Suppressor macrophage treated with lipopolysaccharide for 4 hours (primary cell): ENCODE measurements at places on chromosomes 12 and 14.

DNA sequence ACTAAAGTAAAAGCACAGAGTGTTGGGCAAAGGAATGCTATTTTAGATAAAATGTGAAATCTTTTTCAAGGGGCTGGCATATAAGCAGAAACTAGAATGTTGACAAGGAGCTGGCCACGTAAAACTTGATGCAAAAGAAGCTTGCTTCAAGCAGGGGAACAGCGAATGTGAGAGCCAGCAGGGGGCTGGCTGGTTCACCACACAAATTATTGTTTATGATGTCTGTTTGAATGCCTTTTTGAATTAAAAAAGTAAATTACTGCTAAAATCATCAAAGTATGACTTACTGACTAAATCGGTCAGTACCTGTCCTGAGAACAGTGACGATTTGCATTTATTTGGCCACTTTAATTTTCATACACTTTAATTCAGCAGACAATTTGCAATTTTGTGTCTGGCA, 38.9 kb upstream of the TMTC2 start:
- no peak for DNase-seq

GRCh38 chr14:23237772-23238594, at the start of gene RNF212B:
Gene RNF212B (plus strand): TSS chr14:23237936. CDS start chr14:23240346, 2,410 bp downstream.
- peak; percentile 93 for DNase-seq

DNA sequence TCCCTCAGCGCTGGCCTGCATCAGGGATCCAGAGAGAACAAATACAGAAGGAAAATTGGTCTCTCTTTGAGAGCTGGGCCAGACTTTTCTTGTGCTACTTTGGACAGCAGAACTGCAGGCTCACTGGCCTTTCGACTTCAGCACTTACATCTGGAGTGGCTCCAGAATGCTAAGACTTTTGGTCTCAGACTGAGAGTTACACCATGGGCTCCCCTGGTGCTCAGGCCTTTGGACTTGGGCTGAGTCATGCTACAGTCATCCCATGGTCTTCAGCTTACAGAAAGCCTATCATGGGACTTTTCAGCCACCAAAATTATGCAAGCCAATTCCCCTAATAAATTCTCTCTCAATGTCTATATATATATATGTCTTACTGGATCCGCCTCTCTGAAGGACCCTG, 9.0 kb upstream of the CD163 start:
- peak; percentile 97 for DNase-seq

DNA sequence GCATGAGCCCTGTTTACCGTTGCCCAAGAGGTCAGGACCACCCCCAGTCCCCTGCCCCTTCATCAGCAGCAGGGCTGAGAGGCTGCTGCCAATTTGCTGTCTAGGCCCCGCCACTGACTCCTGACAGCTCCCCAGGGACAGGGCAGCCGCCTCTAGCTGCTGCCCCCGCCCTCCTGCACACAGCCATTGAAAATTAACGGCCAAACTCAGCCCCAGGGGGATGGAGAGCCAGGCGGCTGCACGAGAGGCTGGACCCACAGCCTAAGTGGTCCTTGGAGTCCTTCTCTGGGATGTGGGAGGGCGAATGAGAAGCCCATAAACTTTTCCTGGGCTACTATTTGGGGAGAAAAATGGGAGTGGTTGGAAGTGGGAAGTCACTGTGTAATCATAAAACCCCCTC, 4.6 kb downstream of the FOXN4 start:
- DNase-seq = no peak

- DNase-seq = no peak
Observed at GRCh38 chr12:34404377-34405285, 382.3 kb downstream of the ALG10 start.
